Activated naive CD8-positive, alpha-beta T cell treated with anti-CD3 and anti-CD28 coated beads, Interleukin-2, amount 50 U/mL, for 16 hours (primary cell): ENCODE measurements at places on chromosomes 7 and 10.

DNA sequence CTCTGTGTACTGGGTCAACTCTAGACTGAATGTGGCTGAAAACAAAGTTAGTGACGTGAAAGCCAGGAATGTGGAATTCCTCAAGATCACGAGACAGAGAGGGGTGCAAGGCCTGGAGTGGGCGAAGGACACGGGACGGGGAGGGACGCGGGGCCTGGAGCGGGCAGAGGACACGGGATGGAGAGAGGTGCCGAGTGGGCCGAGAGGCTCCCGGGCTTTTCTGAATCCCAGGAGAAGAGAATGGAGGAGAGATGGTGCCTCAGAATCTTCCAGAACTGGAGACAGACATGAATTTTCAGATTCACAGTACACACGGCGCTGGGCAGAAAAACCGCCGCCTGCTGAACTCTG lies 50.6 kb upstream of the PRKAR1B start:
- DNase-seq: no peak

- no peak for DNase-seq
Observed at GRCh38 chr10:59757966-59758365, 4.7 kb upstream of the MRLN start.

DNA sequence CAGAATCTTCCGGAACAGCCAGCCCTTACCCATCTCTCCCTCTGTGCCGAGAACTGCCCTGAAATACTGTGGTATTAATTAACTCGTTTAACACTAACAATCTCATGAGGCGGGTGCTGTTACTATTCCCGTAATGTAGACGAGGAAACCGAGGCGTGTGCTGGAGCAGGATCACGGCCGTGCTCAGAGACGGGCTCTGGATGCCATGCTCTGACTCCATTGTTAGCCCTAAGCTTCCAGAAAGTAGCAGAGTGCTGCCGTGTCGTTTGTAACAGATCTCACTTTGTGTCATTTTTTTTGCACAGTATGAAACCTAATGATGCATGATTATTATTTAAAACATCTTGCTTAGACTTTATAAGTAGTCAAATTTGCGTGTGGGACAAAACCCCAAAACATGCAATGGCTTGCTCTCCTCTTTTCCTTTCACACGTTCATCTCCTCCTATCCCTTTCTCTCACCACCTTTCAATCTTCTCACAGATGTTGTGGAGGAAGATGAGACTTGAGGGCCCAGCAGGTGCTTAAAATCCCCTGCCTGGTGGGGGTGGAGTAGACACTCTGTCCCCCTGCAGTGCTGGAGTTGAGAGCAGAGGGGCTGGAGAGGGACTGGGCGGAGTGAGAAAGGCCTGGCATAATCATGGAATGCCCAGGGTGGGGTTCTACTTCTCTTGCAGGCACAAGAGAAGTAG lies 482 bp upstream of the ACTR3C start:
- DNase-seq: no peak

- no peak for DNase-seq
Observed at GRCh38 chr7:129089521-129090212, 34.8 kb upstream of the TNPO3 start.

DNA sequence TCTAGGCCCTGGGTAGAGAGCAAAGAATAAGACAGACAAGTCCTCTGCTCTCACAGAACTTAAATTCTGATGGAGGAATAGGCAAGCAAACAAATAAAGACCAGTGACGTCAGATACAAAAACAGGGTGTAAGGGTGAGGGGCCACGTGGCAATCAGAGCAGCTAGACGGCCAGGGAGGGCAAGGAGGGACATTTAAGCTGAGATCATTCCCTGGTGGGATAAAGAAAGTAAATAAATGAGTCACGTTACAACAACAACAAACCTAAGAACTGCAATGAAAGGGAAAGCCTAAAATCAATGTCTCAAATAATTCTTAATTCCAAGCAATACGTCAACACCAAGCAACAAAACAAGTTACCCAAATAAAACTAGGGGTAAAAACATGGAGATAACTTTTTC lies 21.8 kb downstream of the STN1 start:
- no peak for DNase-seq

DNA sequence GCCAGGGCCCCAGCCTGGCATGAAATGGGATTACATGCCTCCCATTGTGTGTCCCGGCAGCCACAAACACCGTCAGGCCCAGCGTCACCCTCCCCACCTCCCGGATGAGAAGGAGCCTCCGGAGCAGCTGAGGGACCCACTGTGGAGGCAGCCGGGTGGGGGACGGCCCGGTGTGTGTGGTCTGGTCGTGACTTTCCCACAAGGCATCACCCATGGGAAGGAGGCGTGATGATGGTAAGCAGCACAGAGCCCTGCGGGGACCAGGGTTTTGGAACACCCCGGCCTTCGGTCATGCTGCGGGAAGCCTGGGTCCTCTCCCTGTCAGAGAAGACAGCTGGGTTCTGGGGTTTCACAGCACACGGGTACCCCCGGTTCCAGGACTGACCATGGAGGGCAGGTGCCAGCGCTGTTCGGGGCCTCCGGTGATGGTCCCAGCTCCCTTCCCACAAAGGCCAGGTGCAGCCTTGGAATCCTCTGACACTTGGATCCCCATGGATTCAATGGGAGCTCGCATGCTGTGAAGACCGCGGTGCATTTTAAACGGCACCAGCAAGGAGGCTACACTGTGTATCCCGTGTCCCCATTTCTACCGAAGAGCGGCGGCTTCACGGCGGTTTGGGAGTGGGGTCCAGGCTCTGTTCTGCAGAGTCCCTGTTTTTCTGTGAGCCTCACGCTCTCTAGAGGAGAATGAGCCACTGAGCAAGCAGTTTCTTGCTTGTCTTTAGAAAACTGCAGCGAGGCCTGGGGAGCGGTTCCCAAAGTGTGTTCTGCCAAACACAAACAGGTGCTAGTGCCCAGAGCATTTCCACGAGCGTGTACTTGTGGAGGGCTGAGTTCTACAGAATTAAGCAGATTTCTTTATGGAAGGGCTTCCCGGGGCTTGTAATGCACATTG lies 336.0 kb downstream of the ADARB2 start:
- no peak for DNase-seq

DNA sequence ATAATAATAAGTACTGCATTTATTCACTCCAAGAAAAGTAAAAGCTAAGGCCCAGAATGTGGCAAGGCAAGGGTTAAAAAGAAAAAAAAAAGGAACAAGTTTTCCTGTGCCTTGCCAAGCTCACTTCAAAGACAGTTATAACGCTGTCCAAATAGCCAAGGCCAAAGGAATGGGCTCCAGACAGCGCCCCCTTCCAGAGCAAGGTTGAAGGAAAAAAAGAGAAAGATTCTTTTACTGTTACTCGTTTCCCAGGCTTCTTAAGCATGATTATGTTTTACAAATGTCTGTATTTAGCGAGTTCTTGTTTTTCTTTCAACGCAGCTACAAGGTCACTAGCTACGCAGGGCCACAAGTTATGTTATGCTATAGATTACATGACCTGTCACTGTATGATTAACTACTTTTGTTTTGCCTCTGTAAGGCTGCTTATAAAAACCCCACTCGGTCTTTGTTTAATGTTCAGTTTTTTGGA lies 9.1 kb upstream of the EIF4H start:
- no peak for DNase-seq

- DNase-seq: no peak
Observed at GRCh38 chr10:78191301-78191700, 157.6 kb downstream of the RPS24 start.

- no peak for DNase-seq
Observed at GRCh38 chr10:132535065-132535651, 2.4 kb upstream of the INPP5A start.

DNA sequence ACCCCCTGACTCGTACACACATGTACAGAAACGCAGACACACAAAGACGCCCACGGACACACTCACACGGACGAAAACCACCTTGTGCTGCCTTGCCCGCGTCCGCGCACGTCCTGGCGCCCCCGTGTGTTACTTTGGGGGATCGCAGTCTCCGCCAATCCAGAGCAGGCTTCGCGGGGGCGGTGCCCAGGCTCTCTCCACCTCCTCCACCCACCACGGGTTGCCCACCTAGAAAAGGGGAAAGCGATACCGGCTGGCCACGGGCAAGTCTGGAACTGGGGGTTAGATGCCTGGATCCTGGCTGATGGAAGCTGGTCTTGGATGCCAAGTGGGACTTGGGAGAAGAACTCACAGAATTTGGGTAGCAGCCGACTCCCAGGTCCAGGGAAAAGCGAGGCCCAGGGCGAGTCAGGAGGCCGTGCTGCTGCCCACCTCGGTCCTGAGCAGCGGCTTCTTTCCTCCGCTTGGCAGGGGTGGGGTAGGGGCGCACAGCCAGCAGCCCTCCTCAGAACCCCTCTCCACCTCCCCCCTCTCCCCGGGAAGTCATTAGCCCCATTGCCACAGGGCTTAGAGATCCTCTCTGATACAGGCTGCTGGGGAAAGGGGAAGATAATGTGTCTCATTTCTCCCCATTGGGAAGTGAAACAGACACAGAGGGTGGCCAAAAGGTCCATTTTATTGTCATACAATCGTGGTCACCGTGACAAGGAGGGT lies 4.6 kb upstream of the VGF start:
- DNase-seq: peak; percentile 42

DNA sequence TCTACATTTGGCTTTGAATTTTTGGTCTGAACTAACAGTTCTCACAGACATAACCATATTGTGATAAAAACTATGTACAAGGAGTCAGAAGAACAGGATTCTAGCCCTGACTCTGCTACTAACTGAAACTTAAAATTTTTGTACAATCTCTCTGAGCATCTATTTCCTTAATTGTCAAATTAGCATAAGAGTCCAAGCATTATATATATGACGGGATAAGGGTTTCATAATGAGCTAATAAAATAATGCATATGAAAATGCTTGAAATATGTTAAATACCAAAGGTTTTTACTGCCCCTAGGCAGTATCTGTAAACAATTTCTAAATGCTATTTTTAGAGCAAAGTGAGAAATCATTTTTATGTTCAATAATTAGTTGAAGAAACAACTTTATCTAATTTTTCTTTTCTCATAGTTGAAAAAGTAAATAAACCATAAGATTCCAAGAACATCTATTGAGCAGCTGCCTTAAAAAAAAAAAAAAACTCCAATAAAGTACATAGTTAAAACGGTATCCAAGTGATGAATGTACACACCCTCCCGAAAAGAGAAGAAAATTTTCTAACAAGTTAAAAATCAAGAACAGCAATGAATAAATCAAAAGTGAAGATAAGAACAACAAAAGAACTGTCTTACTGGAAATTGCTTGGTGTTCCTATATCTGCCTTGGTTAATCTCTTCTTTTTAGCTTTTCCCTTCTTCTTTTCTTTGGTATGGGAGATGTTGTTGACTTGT lies 40.4 kb downstream of the LMOD2 start:
- DNase-seq: no peak

GRCh38 chr10:16644146-16644545 lies 122.5 kb upstream of the C1QL3 start:
- DNase-seq: no peak

DNA sequence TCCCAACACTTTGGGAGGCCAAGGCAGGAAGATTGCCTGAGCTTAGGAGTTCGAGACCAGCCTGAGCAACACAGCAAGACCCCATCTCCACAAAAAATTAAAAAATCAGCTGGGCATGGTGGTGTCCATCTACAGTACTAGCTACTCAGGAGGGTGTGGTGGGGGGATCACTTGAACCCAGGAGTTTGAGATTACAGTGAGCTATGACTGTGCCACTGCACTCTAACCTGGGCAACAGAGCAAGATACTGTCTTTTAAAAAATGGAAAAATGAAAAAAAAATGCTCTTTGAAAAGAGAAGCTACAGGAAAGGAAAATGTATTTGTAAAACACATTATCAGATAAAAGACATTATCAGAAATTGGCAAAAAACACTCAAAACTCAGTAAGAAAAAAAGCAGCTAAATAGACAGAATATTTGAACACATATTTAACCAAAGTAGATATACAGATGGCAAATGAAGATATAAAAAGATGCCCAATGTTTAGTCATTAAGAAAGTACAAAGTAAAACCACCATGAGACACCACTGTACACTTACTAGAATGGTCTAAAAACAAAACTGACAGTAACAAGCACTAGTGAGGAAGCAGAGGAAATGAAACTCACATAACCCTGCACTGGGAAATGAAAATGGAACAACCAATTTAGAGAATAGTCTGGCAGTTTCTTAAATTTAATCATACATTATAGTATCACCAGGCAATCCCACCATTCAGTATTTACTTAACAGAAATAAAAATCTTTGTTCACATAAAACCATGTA lies 40.5 kb downstream of the NRBF2 start:
- DNase-seq: no peak

DNA sequence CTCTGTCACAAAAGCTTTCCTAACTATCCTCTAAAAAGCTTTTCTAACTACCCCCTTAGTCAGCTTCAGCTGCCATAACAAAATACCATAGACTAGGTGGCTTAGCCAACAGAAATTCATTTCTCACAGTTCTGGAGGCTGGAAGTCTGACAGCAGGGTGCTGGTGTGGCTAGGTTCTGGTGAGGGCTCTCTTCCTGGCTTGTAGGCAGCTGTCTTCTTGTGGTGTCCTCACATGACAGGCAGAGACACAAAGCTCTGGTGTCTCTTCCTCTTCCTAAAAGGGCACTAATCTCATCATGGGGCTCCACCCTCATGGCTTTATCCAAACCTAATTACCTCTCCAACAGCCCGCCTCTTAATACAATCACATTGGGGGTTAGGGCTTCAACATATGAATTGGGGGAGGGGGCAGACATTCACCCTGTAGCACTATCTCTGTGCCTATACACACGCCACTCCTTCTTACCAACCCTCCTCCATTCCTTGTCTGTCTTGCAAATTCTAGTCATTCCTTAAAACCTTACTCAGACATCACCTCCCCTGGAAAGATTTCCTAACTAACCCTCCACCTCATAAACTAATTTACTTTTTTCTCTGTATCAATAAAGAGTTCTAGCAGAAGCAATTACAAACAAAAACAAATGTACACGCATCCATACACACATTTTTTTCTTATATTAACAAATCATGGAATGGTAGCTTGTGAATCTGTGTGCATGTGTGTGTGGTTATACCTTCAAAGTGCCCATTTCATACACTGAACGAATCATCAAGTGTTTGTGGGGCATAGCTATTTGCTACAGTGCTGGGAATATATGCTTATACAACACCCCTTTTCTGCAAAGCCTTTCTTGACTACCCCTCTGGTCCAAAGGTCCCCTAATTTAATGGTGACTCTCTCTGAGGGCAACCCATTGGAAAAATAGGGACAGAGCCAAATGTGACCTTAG lies 26.4 kb downstream of the RHOBTB1 start:
- DNase-seq: no peak

DNA sequence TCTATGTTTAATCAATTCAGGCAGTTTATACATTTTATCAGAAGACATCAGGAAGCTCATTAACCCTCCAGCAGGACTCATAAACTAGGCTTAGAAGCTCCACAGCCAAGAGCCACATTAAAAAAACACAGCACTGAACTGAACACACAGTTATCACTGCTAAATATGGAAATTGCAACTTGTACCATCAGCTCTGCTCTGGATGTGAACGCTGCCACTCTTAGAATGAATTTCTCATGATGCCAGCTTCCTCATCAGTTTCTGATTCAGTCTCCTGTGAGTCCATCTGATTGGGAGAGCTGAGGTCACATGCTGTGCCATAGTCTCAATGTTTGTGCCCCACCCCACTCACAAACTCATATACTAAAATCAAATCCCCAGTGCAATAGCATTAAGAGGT lies 17.1 kb upstream of the ING3 start:
- no peak for DNase-seq

- no peak for DNase-seq
Observed at GRCh38 chr10:112732277-112732921, 217.6 kb upstream of the TCF7L2 start.
